Activated CD4-positive, alpha-beta T cell treated with anti-CD3 and anti-CD28 coated beads for 4 hours (primary cell): ENCODE measurements at places on chromosomes 2 and 18.

- DNase-seq: no peak
Observed at GRCh38 chr2:164890544-164890943, 48.9 kb upstream of the COBLL1 start.

DNA sequence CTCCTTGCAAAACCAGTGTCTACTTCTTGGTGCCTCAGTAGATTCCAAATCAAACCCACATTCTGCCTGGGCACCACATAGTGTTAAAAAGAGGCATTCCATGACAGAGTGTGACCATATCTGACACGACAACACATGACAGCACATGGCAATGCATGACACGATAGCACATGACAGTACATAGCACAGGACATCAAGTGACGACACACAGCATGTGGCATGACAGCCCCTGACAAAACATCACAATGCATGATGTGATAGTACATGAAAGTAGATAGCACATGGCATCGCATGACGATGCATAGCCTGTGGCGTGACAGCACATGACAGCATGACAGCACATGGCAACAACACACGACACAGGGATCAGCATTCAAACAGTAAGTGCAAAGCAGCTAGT lies 845.9 kb upstream of the SALL3 start:
- DNase-seq: no peak

DNA sequence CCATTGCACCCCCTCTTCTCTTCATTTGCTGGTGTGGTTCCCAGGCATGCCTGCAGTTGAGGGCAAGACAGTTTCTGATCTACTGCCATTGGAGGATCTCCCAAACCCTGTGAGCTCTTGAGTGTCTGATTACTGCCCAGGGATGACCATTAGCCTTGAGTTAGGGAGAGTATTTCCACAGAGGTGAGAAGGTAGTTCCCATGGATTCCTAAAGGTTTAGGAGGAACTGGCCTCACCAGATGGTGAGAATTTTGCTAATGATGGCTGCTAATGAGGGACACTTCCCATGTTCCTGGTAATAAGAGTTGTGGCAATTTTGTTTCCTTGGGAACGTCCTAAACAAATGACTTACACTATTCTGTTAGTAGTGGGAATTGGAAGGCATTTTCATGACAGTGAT lies 42.5 kb downstream of the PTPRM start:
- no peak for DNase-seq

DNA sequence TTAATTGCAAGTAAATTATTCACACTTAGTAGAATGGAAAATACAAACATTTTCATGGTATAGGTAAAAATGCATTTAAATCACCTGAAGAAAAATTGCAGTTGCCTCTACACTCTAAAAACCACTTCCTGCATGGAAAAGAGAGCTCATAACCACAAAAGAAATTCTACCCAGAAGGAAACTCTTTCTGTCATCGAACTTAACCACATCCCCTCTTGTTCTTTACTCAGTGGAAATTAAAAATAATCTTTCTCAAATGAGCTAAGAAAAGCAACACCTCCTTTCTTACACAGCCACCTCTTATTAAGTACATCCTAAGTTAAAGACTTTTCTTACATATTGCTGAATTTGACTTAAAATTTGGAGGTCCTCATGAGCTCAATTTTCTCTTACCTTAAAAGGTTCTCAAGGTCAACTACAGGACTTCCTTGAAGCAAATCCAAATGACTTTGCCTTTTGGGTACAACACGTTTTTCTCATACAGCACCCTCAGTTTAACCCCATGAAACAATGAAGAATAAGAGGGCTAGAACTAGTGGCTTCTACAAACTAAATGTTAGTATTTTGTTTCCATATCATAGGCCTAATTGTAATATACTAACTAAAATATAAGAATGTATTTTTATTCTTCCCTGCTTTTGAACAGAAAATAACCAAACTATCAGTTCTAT lies 109.1 kb upstream of the CRIM1 start:
- no peak for DNase-seq

GRCh38 chr18:56825878-56826277 lies 174.7 kb downstream of the WDR7 start:
- no peak for DNase-seq

GRCh38 chr2:45729753-45730512 lies 78.5 kb downstream of the PRKCE start:
- no peak for DNase-seq

GRCh38 chr2:218713922-218714321 lies 3.3 kb downstream of the TTLL4 start:
- no peak for DNase-seq

GRCh38 chr2:57855212-57855611 lies 191.4 kb upstream of the VRK2 start:
- DNase-seq: no peak

- no peak for DNase-seq
Observed at GRCh38 chr2:173432049-173432754, 77.5 kb downstream of the CDCA7 start.

DNA sequence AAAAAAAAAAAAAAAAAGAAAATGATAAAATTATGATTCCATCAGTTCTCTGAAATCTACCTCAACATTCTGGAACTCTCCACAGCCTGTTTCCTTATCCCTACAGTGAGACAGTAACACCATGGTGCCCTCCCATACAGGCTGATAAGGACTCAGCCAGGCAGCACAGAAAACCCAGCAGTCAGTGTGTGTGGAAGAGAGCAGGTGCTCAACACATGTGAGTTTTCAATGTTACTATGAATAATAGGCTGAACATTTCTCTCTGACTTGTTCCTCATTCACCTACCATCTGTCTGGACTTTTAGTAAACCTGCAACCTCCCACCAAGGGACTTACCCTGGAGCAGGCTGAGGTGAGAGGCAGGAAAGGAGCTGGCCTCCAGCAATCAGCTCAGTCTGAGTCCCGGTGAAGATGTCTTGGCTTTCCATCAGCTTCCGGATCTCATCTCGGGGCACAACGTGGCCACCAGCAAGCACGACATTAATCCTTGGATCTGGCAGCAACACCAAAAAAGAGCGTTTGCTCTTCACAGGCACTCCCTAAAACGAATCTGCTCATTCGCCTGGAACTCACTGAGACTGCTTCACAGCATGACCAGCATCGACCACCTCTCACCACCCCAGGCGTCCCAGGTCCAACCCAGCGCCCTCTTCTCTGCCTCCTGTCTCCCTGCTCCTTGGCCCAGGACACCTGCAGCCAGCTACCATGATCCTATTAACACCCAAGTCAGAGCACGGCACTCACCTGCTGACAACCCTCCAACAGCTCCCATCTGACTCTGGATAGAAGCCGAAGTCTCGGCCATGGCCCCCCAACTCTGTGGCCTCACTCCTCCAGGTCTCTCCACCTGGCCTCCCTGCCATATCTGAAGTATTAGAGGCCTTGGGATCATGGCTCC lies 16.5 kb downstream of the PASK start:
- no peak for DNase-seq

DNA sequence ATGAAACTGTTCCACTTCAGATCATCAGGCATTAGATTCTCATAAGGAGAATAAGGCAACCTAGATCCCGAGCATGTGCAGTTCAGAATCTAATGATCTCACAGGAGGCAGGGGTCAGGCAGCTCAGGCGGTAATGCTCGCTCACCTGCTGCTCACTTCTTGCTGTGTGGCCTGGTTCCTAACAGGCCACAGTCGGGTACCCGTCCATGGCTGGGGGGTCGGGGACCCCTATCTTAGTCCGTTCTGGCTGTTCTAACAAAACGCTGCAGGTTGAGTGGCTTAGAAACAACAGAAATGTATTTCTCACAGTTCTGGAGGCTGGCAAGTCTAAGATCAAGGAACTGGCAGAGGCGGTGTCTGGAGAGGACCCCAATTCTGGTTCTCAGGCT lies 79.2 kb downstream of the ASB1 start:
- DNase-seq: no peak

DNA sequence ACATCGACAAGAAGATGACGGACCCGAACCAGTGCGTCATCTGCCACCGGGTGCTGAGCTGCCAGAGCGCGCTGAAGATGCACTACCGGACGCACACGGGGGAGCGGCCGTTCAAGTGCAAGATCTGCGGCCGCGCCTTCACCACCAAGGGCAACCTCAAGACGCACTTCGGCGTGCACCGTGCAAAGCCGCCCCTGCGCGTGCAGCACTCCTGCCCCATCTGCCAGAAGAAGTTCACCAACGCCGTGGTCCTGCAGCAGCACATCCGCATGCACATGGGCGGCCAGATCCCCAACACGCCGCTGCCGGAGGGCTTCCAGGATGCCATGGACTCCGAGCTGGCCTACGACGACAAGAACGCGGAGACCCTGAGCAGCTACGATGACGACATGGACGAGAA lies 14.4 kb downstream of the SALL3 start:
- no peak for DNase-seq

GRCh38 chr2:98654699-98655495 lies 46.5 kb downstream of the UNC50 start:
- DNase-seq: no peak

DNA sequence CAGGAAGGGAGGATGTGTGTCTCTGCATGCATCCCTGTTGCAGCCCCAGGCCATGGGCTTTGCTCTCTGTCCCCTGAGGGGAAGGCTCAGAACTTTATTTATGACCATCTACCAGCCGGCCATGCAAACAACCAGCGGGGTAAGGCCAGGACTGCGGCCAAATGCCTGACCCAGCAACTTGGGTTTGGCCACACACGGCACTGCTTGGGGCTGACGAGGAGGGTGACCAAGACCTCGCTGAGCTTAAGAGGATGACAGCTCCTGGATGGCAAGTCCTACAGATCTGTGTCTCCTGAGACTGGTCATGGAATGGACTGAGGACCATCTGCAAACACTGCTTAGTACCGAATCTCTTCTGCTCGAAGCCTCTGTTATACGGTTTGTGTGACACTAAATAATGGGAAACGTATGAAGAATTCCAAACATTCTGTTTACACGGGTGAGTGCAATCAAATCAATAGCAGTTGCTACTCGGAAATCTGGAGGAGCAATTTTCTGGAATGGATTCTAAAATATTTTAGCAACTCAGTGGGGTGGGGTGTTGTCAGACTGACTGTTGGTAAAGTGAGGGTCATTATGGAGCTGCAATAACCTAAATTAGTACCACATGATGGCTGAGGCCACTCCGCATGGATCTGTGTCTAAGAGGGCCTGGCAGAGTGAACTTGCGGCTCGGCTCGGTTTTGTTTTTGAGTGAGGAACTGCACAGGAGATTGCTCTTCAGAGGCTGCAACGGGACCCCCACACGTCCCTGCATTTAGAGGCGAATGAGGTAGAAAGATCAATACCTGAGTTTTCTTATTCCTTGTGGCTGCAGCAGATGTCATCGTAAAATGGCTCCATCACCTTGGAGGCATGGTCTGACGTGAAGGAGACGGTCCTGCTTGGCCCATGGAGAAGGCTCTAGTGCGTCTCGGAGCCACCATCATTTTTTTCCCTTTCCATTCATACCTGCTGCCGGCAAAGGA lies 26.6 kb downstream of the TMEM18 start:
- DNase-seq: no peak

- no peak for DNase-seq
Observed at GRCh38 chr2:15983496-15983895, 43.1 kb downstream of the MYCN start.

DNA sequence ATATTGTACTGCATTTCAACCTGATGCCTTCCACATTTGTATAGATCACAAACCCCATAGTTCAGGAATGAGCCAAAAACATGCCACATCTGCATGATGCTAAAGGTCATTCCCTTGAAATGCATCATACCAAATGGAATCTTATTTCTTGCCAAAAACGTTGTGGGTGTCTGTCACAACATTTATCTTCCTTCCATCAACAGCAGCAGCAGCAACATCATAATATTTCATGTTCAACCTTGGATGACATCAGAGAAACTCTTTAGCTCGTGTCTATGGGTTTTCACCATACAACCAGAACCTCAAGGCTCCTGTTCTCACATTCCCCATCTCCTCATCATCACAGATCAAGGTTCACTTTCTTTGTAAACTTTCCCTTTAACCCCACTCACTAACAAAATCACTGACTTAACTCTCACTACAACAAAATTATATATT lies 221.3 kb upstream of the CTAGE1 start:
- no peak for DNase-seq

- DNase-seq: no peak
Observed at GRCh38 chr2:168639441-168639898, 163.0 kb upstream of the NOSTRIN start.

DNA sequence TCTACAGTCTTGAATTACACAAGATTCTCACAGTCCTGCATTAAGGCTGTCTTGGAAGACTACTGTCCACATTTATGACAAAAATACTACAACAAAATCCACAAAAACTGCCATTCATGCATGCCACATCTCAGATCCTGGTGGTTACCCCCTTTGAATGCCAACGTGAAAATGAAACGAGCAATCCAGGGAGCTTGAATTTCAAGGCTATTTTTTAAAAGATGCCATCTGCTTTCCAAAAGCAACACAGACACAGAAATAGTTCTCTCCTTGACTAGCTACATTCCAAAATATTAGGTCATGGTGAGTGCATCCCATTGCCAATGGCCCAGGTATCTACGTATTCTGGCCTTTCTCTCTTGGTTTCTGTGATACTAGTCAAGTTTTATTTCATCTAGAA lies 36.3 kb downstream of the IRS1 start:
- no peak for DNase-seq

DNA sequence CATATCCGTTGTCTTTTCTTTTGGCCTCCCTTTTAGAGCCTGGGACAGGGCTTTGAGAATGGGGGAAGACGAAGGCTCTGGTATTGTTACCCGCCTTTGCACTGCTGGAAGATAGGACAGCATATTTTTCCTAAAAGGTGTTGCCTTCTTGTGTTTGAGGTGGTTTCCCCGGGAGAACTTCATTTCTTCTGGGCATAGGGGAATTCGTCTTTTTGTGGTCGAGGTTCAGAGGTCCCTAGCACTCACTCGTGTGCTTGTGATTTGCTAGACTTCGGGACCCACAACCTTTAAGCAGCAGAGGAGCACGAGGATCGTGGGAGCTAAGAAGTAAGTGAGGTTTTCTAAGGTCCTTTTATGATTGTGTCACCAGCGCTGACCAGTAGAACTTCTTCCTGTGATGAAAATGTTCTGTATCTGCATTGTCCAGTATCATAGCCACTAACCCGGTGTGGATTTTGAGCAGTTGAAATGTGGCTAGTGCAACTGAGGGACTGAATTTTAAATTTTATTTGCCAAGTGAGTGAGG lies 611 bp downstream of the ZNF512 start:
- no peak for DNase-seq

DNA sequence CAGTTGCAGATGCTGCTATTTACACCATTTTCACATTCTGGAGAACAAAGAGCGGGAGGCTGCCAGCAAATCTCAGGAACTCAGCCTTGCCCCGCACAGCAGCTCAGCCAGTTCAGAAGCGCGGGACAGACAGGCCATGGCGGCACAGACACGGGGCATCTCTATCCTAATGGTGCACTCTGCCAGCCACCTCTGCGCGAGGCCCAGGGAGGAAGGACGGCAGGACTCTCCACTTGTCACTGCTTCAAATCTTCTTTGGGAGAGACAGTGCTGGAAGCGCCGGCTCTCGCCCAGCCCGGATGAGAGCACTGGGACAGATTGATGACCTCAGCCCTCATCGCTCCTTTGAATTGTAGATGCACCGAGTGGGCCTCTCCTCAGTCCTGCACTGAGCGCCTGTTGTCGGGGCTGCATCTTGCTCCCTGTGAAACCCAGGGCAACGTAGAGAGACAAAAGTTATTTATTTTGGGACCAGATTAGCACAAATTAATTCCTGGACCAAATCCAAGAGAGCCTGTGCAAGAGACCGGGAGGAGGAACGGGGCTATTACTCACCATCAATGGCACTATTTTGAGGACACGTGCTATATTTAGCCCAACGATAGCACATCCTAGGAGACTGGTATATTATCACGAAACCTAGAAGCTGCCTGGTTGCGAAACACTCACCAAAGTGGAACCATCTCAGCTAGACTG lies 211.4 kb upstream of the SMIM21 start:
- DNase-seq: no peak

- DNase-seq: peak; percentile 51
Observed at GRCh38 chr2:230661072-230661957, 51.3 kb upstream of the CAB39 start.

GRCh38 chr18:21441670-21442069 lies 158.8 kb downstream of the ESCO1 start:
- no peak for DNase-seq
